ENCODE measurements at places on chromosomes 7 and 10. TPM values are rescaled to one million over a fixed set of nuclear protein-coding genes. Genes with fewer than 3 reads are reported as not detected.
A peak's percentile ranks its signal among the peaks of the same experiment; 100 is the strongest.

DNA sequence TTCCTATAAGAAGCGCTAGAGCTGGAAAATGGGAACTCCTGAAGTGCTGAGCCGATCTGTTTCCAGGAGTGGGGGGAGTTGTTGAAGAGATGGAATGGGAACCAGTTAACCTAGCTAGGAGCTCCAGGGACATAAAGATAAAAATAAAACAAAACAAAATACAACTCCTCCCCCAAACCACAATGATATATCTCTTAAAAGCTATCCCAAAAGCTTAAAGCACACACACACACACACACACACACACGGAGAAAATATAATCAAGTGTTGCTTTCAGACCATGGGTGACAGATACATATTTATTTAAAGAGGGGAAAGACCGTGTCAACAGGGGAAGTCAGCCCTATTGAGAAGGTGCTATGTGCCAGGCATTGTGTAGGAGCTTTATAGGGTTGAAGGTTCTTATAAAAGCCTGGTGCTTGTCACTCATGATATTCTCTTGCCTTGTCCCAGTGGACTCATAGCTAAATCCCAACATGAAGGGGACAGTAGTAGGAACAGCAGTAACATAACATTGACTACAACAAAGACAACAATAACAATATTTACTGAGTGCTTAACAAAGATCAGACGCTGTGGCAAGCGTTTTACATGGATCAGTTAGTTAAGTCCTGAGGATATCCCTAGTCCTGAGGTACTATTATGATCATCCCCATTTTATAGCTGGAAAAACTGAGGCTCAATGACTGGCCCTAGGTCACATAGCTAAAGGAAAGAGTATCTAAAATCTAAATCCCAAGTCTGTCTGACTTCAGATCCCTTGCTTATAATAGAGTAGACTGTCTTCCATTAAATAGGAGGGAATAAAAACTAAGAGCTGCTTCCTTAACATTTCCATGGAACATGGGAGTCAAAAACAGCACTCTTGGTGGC lies 115.5 kb downstream of the SPAG6 start:
- DNase-seq = no peak

DNA sequence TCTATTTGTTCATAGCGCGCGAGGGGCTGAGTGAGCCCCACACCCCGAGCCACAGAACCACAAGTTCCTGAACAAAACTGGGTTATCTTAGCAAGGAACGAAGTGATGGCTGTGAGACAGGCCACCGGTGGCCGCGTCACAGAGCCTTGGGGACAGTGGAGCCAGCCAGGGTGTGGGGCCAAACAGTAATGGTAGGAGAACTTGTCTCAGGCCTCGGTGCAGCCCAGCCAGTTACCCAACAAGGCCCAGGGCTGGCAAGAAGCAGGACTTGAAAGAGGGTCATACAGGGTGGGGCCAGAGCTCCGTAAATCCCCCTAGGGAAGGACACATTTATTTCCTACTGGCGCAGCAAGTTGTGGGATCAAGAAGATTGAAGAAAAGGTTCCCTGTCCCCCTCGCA lies 39.4 kb upstream of the TNS3 start:
- no peak for DNase-seq

GRCh38 chr7:6256109-6256483 lies 16.3 kb downstream of the CYTH3 start:
- no peak for DNase-seq

DNA sequence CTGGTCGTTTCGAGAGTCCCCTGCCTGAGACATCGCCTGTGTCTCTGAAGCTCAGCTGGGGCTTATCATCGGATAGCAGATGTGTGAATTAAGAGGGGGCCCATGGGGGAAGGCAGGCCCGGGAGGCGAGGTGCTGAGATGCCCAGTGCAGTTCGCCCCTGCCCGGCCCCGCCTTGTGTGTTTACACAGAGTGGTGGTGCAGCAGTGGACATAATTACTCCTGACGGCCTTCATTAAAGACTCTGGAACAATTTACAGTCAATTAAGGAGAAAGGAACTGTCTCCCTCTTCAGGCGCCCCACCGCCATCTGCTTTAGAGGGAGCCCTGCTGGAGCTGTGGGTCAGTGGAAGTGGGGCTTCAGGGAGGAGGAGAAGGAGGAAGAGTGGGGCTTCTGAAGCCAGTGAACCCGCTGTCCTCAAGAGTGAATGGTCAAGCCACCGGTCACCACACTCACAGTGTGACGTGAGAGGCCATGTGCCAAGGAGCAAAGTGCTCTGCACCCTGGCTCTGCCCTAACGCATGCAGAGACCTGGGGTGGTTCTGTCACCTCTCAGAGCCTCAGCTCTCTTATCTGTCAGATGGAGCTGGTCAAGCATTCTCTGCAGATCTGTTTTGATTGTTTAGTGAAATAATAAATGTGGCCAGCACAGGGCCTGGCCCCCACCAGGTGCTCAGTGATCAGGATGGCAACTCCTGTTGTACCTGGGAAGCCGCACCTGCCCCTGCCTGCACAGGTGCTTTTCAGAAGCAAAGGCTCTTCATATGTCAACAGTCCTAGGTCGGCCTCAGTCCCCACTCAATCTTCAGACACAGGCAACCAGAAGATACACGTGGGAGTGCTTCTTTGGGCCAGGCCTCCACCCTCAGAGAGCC lies 65.6 kb downstream of the CDH23 start:
- no peak for DNase-seq

DNA sequence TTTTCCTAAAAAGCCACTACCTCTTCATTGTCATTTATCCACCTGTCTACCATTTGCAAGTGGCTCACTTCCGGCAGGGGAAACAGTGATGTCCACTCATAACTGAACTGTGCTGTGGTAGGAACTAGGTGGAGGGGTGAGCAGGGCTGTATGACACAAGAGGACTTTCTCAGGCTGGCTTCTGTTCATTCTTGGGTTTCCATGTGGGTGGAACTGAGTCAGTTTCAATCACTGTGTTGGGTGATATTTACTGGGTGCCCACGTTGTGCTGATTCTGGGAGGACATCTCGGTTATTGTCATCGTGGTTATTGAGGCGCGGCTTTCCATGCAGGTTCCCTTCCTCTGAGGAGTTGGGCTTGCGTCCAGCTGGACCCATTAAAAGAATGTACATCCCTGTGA lies 38.8 kb downstream of the RAMP3 start:
- DNase-seq = no peak

DNA sequence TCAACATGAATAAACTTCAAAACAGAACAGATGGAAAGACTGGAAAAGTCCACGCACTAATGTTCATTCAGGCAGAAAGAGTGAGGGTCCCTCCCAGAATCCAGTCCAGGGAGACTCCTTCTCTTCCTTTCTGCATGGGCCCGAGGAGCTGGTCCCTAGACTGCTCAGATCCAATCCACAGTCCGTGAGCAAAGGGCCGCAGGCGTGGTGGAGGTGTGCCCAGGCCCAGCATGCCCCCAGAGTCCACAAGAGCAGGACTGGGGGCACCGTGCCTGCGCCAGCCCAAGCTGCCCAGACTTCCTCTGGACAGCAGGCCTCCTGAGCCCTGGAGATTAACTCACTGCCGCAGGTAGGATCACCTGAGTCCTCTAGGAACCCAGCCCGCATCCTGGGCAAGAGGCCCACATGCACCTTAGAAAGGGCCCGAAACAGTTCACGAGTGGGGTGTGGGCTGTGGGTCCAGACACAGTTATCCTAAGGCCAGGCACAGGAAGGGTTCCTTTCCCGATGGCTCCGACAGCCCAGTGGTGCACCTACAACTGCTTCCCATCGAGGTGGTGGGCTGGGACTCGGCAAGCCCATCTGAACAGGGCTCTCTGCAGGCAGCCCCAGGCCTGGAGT lies 531.0 kb downstream of the DNAJB6 start:
- no peak for DNase-seq

DNA sequence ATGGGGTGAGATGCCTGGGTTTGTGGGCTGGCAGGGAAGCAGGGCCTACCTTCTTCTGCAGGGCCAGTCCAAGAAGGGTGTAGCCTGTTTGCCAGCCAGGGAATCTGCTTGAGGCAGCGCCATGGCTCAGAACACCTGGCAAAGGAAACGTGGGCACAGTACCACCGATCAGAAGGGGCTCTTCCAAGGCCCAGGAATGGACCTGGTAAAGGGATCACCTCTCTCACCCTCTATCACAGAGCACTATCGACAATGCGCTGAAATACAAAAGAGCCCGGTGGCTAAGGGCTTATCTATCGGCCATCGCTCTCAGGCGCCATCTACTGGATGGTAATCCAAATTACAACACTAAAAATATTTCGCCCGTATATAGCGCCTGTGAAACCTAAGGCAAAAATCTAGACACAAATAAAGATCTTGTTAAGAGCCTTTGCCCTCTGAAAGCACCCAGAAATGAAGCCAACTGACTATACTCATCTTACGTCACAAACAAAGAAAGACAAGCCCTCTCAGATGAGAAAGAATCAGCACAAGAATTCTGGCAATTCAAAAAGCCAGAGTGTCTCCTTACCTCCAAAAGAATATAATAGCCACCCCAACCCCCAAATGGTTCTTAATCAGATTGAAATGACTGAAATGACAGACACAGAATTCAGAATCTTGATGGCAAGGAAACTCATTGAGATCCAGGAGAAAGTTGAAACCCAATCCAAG lies 217.8 kb upstream of the HPS1 start:
- no peak for DNase-seq

- DNase-seq = no peak
Observed at GRCh38 chr10:111123883-111124282, 47.1 kb downstream of the ADRA2A start.

GRCh38 chr7:92137557-92137956 lies 3.3 kb upstream of the CYP51A1 start:
- DNase-seq = no peak

DNA sequence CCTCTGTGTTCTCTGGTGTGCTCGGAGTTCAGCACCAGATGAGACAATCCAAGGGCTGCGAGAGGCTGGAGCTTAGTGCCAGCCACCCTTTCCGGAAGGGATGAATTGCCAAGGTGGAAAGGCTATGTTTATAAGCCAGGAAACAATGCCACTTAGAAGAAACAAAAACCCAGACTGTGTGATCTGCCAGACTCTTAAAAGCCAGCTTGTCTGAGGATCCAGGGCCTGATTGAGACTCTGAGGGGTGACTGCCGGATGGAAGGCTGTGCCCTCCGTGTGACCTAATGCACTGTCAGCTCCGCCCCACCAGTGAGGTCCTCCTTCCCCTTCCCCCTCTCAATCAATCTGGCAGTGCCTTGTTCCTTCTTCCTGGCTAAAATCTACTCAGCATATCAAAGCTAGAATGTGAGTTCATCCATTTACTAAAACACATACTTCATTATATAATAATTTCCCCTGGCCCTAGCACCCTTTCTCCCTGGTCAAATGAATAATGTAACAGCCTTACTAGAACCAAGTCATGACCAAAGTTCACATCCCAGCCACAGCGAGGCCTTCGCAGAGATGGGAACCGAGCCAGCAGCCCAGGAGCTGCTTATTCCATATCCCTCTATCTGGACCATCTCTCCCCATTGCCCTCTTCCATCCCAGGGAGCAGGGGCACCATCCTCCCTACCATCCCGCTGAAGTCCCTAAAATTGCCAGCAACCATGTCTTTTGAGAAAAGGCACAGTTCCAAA lies 25.5 kb downstream of the FAM107B start:
- DNase-seq = peak; percentile 31

DNA sequence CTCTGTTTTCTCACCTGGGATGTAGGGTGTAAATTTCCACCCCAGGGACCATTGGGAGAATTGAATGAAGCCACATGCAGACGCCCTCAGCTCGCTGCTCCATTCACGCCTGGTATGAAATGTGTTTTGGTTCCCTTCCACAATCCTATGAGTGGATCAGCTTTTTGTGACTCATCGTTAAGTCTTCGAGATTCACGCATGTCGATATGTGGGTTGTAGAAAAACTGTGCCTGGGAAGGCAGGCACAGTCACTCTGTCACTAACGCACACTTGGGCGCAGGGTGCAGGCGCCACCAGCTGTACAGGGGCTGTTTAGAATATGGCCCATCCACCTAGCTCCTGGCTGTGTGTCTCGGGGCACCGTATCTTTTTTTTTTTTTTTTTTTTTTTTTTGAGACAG lies 64.2 kb upstream of the SH2B2 start:
- DNase-seq = no peak

- DNase-seq = no peak
Observed at GRCh38 chr7:2162959-2163358, 69.8 kb downstream of the MAD1L1 start.

DNA sequence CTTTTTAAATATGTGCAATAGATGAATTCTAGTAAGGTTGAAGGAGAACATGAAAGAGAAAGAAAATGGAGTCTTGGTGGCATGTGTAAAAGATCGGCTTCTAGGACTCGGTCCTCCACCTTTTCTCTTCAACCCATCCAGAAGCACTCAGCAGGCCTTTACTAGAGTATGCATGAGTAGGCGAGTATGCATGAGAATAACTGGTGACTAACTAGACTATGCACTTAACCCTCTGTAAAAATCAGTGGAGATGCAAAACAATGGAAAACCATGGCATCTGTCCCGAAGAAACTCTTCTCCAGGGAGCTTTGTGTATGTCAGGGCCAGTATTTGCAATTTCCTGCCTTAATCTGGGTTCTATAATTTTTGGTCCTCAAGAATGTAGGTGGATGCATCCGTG lies 40.0 kb upstream of the GRB10 start:
- DNase-seq = no peak

GRCh38 chr7:87209295-87209924 lies 10.1 kb downstream of the TMEM243 start:
- no peak for DNase-seq

Gene PLA2G12B
- 10.7 TPM for total RNA-seq

Gene UPK3BL1
- total RNA-seq = 8.3 TPM

Gene VSIR
- total RNA-seq = 65.3 TPM

Gene SEMA3E
- total RNA-seq = 0.21 TPM

Gene LIPF
- total RNA-seq = not detected

Gene FEZF1
- total RNA-seq = not detected

Data from left cardiac atrium (tissue), 4 donors.